Effector CD4-positive, alpha-beta T cell (primary cell): ENCODE measurements at places on chromosomes 3 and 15.

DNA sequence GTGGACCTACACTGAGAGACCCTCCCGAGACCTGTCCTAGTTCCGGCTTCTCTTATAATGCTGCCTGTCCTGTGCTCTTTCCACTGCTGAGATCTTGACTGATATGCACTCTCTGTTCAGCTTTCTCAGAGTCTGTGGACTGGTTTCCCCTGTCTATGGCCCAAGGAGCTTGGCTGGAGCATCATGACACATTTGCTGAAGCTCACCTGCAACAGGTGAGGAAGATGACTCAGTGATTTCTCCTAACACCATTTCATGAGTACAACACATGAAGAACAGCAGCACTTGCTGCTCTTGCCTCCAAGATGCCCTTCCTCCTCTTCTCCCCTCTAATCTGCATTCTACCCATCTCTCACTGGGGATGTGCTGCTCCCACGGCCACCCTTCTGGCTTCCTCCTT lies 92.1 kb downstream of the DUT start:
- no peak for DNase-seq

GRCh38 chr3:23594894-23595670 lies 210.7 kb upstream of the UBE2E1 start:
- DNase-seq, result no peak

- no peak for DNase-seq
Observed at GRCh38 chr3:185733980-185734724, 90.7 kb downstream of the IGF2BP2 start.

DNA sequence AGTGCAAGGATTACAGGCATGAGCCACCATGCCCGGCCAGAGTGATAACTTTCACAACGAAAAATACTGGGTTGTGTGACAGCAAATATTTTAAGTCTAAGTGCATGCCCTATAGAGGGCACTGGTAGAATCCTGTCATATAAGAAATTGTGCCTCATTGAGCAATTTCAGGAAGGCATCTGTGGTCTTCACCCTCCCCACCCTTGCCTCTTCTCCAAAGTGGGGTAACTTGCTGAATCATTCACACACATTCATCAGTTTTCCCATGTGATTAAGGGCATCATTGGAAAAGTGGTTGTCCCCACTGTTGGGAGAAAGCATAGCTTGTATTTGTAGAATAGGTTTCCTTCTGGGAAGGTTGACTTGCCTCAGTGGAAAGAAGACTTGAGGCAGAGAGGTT lies 9.2 kb downstream of the MITF start:
- DNase-seq, result no peak

DNA sequence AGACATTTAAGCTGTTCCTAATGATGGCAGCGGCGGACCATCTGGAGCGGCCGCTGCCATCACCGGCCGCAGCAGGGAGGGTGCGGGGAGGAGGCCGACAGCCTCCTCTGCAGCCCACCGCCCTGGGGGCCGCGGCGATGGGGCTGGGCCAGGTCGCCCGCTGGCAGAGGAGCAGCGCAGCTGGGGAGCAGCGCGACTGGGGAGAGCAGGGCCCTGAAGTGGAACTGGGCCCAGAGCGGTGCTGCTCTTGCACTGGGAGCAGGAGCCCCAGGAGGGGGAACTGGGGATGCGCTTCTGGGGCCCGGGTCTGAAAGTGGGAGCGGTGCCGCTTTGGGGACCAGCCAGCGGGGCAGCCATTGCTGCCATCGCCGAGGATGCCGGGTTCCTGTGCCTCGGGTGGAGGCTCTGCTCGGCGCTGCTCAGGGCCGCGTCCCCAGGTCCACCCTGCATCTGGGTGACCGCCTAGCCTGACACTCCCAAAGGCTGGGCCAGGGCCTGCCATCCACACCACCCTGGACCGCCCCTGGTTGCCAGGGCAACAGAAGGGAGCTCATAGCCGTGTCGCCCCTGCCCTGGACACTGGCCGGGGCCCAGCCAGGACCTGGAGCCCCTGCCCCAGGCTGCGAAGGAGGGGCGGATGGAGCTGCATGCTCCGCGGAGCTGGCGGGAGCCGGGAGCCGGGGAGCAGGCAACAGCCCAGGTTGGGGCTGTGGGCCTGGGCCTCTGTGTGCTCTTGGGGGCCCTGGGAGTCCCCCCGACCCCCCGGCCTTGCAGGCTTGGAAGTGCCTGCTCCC lies 15.5 kb upstream of the PLA2G4E start:
- DNase-seq, result no peak

DNA sequence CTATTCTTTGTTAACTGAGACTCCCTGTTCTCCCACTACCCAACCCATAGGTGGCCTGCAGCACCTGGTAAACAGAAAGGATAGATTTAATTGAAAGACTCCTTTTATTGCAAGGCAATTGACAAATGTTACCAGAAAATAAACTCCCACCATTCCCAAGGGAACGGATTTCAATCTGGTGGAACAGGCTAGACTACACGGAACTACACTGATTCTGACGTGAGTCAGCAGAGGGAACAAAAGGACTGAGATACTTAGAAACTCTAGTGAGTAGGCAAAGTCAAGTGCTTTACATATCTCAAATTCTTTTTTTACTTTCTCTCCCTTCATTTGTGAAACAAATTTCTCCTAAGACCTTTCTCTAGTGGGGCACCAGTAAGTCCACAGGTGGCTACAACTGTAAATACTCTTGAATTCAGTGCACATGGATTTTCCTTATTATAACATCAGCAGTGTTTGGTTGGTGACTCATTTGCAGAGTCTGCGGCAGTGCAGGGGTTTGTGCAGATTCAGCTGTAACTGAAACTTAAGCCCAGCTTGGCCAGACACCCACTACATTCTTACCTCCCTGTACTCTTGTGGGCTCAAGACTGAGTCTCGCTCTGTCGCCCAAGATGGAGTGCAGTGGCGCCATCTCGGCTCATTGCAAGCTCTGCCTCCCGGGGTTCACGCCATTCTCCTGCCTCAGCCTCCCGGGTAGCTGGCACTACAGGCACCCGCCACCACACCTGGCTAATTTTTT lies 34.3 kb upstream of the PLSCR2 start:
- no peak for DNase-seq

- no peak for DNase-seq
Observed at GRCh38 chr3:119194237-119195150, 21.1 kb downstream of the UPK1B start.

GRCh38 chr3:107488942-107489341 lies 33.8 kb upstream of the BBX start:
- no peak for DNase-seq

GRCh38 chr3:190990898-190991297 lies 128.4 kb upstream of the GMNC start:
- DNase-seq, result no peak

GRCh38 chr15:99645951-99646350 lies 80.2 kb downstream of the MEF2A start:
- no peak for DNase-seq

GRCh38 chr3:194281766-194282165 lies 69.4 kb downstream of the CPN2 start:
- no peak for DNase-seq

DNA sequence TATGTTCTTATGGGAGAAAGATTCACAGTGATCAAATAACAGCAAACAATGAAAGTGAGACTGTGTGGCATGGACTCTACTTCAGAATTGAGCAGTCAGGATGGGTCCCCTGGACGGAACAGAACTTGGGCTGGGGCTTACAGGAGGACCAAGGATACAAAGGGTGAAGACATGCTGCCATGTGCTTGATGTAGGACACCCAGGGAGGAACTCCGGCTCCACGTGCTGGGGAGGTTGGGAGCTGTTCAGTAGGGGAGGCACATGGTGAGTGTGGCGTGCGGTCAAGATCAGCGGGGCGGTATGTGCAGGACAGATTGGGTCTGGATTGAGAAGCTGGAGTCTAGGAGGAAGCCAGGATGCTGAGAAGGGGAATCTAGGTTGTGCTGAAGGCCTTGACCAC lies 32.6 kb downstream of the PPCDC start:
- no peak for DNase-seq

DNA sequence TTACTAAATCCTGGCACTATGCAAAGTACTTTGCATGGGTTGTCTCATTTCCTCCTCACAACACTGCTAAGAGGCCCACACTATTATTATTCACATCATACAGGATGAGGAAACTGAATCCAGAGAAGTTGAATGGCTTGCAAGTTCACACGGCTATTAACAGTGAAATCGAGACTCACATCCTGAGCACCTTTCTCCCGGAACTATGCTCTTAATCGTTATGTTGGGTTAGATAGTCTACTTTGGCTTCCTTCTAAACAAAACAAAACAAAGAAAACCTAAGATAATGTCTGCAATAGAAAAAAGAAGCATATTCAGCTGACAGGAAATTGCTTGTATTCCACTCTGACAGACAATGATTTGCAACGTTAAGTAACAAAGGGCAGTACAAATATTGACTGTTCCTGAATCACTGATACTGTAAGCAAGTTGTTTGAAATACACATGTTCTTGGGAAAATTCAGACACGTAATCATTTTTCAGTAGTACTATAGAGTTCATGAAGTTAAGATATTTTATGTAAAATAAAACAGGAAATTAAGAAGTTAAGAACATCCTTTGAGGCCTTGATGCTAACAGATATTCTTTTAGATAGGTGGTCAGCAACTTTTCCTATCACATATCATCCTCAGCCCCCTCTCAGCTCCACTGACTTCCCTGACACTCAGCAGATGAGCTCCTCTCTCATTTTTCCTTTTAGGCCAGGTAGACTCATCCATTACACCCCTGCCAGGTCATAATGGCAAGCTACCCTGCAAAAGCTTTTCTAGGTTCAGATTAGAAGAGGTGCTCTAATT lies 40.7 kb downstream of the C2CD4B start:
- no peak for DNase-seq

DNA sequence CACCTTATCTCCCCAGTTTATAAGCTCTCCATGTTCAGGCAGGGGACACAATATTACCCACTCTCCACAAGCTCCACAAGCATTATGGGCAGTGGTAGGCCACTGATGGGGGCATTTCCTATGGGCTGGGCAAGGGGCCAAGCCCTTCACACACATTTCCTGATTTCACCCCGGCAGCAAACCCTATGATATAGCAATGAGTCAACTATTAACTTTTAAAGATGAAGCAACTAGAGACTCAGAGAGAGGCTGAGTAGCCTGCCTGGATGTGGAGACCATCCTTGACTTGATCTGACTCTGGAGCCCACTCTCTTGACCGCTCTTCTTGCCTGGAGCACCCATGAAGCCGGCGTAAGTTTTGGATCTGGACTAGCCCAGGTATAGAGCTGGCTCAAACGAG lies 27.4 kb downstream of the FOXL2NB start:
- DNase-seq, result no peak

GRCh38 chr3:181881749-181882148 lies 170.0 kb downstream of the SOX2 start:
- no peak for DNase-seq

DNA sequence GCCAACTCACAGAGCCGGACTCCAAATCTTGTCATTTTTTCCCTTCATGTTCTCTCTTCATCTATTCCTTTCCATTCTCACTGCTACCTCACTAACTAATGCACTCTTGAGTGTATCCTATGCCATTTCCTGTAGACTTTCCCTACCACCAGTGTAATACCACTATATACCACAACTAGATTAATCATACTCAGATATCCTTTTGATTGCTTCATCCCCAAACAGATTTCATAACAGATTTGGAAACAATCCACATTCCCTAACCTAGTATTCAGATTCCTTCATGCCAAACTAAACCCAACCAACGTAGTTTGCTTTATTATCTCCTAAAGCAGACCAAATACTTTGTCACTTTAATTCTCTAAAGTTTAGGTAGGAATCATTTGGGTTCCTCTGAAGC lies 2.6 kb upstream of the PLOD2 start:
- DNase-seq, result no peak

- no peak for DNase-seq
Observed at GRCh38 chr15:79948761-79949160, 22.2 kb downstream of the BCL2A1 start.

GRCh38 chr3:136730595-136731273 lies 21.4 kb downstream of the STAG1 start:
- DNase-seq, result no peak

DNA sequence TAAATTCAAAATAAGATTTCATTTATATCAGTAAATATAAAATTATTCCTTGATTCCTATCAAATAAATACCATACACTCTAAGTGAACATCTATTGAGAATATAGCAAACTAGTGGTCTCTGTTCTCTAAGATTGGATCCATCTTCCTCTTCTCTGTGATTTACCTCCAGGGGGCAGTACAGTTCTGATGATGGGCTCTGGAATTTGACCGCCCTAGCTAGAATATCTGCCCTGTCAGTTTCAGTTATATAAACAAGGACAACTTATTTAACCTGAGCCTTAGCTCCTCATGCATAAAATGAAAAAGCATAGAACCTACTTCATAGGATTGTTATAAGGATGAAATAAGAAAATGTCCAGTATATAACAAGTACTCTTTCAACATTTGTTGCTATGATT lies 171.1 kb upstream of the CCDC54 start:
- no peak for DNase-seq

- no peak for DNase-seq
Observed at GRCh38 chr3:90062016-90062415, 954.6 kb downstream of the EPHA3 start.

DNA sequence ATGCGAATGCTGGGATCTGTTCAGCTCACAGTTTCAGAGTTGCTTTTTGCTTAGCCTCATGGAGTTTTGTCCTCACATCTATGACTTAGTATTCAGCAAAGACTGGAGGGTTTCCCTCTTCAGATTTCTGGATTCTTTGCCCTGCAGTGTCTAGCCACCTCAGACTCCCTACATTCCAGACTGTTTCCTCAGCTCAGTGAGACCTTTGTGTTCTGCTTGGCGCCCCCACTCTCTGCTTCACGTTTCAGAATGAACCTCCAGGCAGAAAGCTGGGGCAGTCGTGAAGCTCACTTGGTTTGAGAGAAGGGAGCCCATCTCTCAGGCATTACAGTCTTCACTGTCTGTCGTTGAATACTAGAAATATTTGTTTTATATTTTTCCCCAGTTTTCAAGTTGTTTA lies 118.1 kb downstream of the CACNA1D start:
- no peak for DNase-seq

DNA sequence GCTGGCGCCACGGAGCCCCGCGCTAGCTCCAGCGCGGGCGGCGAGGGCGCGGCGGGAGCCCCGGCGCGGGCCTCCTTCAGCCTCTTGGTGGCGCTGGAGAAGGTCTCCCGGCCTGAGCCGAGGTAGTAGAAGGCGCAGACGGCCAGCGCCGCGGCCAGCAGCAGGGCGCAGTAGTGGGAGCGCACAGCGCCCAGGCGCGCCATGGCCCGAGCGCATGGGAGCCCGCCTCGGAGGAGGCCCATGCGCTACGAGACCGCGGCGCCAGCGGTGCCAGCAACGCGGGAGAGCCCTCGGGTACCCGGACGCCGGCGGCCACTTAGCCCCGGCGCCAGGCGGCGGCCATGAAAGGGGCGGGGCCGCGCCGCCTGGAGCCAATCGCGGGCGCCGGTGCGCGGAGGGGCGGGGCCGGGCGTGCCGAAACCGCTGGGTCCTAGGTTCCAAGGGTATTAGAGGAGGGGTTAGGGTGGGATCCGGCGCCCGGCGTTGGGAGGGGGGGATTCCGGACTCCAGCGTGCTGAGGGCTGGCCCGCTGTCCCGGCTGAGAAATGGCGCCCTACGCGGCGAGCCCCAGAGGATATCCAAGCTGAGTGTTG lies at the start of gene XXYLT1:
XXYLT1 (minus strand) TSS at position 343 of the 593 bp plus-strand sequence; CDS start at position 242, 101 bp downstream.
- DNase-seq, result peak; percentile 79
